ENCODE measurements at places on chromosomes 16 and 17. TPM values are rescaled to one million over a fixed set of nuclear protein-coding genes. Genes with fewer than 3 reads are reported as not detected.

ACAP1 gene
- 0.90 TPM for total RNA-seq

CLN3 gene
- 23.7 TPM for total RNA-seq

TUBB3 gene
- total RNA-seq = 743 TPM

MAP2K4 gene
- total RNA-seq = 62.7 TPM

USP7 gene
- 49.8 TPM for total RNA-seq

DNA sequence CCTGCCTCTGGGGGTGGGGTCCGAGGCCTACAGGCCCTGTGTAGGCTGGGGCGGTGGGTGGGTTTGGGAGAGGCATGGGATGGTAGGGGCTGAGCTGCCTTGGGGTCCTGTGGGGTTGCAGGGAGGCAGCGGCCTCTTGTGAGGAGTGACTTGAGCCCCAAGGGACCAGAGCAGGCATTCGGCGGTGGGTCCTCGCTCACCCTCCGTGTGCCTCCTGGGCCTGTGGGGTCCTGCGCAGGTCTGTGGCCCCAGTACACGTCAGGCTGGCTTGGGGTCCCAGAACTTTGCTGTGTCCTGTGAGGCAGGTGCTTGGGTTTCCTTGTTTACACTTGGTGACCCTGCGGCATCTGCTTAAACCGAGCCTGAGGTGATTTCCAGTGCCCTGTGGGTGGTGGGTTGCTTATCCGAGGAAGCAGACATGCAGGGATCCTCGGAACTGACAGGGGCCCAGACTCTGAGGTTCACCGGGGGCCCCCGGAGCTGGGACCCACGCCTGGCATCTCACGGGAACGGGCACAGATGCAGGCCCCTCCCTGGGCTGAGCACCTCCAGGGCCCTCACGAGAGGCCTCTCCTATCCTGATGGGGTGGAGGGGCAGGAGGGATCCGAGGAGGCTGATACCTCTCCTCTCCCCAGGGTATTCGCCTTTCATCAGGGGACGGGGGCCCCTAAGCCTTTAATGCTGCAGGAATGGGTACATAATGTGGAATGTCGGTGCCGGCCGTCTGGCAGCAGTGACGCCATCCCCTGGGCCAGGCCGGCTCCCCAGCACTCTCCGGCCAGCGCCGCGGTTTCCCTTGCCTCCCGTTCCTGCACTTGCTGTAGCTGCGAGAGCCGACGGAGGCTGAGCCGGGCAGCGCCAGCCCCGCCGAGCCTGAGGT lies 7.7 kb downstream of the METRNL start:
- no peak for DNase-seq

DNA sequence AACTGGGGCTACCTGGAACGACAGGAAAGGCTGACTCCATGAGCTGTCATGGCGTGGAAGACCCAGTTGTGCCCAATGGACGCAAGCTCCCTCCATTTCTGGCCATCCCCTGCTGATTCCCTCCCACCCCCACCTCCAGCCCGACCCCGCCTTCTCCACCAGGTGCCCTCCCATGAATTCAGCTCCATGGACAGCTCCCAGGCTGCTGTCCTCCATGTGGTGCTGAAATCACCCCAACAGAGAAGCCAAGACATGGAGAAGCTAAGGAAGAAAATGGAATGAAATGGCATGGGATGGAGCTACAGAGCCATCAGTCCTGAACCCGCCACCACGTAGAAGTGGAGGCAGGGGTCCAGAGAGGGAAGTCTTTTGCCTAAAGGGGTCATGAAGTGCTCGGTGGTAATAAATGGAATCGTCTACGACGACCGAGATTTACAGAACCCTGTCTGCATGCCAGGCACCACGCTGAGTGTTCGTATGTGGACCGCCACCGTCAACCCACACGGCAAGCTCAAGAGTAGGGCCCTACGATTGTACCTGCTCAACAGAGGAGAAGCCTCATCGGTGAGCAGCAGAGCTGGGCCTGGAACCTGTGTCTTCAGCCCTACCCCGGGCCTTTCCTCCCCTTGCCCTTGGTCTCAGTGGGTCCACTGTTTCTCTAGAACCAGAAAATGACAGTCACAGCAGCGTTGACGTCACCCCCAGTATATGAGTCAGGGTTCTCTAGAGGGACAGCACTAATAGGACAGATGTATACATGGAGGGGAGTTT lies 9.3 kb upstream of the ZC3H18 start:
- peak; percentile 19 for DNase-seq

DNA sequence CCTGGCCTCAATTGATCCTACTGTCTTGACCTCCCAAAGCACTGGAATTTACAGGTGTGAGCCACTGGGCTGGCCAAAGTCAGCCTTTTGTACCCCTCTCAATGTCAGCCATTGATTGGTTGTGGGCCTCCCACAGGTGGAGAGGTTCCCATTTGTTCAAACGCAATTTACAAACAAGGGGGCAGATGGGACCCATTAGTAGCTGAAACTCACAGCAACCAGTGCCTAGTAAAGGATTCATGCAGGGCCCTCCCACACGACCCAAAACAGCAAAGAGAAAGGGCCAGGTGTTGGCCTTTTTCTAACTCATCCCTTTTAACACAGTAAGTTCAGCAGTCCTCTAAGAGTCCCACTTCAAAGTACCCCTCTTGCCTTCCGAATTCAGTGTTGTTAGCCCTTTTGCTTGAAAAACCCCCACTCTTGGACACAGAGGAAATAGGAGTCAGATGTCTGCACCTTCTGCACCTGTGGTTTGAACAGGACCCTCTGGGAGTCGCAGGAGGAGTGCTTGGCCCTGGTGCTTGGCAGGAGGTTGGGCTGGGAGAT lies 89.2 kb downstream of the PITPNC1 start:
- DNase-seq = no peak

DNA sequence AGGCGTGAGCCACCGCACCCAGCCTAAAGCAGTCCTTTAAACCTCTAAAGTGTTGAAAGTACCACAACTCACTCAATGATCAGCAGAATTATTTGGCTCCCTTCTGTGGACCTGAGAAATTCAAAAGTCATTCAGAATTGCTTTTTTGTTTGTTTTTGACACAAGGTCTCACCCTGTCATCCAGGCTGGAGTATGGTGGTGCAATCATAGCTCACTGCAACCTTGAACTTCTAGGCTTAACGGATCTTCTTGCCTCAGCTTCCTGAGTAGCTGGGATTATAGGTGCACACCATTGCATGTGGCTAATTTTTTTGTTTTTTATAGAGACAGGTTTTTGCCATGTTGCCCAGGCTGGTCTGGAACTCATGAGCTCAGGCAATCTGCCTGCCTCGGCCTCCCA lies 44.3 kb downstream of the TRAF4 start:
- no peak for DNase-seq

GRCh38 chr16:57788252-57788841 lies 13.9 kb downstream of the KIFC3 start:
- no peak for DNase-seq

DNA sequence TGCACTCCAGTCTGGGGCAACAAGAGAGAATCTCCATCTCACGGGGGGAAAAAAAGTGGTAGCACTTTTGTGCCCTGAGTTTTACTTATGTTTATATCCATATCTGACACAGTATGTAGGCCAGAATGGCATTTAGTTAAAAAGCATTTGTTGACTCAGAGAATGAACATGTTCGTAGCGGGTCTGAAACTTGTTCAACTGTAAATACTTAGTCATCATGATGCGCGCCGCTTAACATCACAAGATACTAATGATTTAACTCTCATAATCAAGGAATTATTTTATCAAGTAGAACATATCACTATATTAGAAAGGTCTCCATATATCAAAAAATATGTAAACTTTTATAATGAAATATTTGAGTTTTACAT lies 55.3 kb upstream of the ITGA2B start:
- DNase-seq = peak; percentile 50

GRCh38 chr16:88570691-88571092 lies 489 bp downstream of the ZC3H18 start:
- no peak for DNase-seq

DNA sequence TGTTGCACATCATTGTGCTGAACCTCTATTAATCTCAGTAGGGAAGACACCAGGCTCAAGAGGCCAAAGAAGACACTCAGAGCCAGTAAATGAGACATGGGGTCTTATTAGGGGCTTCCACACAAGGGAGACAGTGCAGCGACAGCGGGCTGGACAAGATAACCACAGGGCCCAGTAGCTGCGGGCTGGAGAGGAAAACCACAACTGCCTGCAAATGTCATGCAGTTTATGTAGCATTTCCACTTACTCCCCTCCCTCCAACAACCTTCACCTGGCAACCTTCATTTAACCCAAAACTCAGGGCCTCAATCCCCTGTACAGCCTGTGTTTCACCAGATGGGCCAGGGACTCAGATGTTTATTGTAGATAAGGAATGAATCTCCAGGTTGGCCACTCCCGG lies 185.6 kb downstream of the UTP18 start:
- no peak for DNase-seq

GRCh38 chr16:25051406-25052150 lies 36.4 kb upstream of the ARHGAP17 start:
- no peak for DNase-seq
